ENCODE measurements at places on chromosomes 2 and 18. TPM values are rescaled to one million over a fixed set of nuclear protein-coding genes. Genes with fewer than 3 reads are reported as not detected.

DNA sequence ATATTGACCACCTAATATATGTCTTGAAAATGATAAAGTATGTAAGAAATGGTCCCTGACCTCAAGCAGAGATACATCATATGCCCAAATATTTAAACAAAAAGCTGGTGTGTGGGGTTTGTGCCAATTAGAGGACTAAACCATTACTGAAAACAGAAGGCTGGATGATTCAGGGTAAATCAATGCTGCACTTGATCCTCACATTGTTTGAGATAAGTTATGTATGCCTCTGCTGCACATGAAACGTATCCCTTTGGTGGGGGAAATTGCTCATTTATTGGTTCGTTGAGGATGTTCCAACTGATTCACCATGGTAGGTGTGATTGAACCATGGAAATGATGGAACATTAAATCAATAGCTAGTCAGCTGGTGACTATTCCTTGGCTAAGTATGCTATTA, 24.7 kb upstream of the DARS1 start:
- no peak for DNase-seq

GRCh38 chr18:69557282-69557681, 156.6 kb downstream of the DOK6 start:
- peak; percentile 10 for DNase-seq

DNA sequence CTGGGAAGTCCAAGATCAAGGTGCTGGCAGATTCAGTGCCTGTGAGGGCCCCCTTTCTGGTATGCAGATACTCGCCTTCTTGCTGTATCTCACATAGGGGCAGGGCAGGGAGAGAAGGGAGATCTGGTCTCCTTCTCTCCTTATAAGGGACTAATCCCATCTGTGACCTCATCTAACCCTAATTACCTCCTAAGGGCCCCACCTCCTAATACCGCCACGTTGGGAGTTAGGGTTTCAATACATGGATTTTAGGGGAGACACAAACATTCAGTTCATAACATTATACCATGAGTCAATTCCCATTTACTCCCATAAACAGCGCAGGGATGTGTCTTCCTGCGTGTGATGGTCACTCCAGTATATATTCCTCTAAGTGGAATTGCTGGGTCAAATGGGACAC, 73.8 kb upstream of the TXNDC2 start:
- DNase-seq, result no peak

GRCh38 chr2:115163572-115163971, 721.1 kb downstream of the DPP10 start:
- no peak for DNase-seq

DNA sequence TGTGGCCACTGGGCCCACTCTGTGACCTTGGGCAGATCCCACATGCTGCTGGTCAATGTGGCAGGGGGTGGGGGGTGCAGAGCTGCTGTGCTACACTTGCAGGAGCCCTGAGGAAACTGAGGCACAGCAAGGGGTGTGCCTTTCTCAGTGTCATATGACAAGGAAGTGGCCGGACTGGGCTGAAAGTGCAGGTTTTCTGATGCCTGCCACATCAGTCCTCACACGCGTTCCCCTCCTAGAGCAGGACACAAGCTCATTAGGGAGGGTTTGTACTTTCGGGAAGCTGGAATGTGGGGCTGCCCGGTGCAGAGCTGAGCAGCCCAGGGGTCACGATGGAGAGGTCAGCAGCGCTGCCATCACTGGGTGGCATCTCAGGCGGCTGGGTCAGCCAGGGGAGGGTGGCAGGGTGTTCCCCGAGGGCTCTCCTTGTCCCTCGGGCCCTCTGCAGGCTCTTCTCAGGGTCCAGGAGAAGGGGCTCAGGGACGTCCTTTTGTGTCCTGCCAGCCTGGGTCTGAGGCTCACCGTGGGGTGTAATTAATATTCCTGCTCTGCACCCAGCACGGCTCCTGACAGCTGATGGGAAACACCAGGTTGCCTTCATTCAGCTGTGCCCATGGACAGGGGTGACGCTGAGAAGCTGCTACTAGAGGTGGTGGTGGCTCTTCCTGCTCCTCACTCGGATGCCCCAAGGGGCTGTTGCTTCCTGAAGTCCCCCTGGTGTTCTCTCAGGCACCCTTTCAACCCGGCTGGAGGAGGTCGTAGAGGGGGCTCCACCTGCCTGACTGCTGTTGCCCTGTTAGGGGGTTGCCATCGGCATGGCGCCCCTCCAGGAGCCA, 62.1 kb upstream of the HDAC4 start:
- peak; percentile 27 for DNase-seq

GRCh38 chr18:53795061-53795460, 429.4 kb downstream of the MBD2 start:
- DNase-seq, result no peak

DNA sequence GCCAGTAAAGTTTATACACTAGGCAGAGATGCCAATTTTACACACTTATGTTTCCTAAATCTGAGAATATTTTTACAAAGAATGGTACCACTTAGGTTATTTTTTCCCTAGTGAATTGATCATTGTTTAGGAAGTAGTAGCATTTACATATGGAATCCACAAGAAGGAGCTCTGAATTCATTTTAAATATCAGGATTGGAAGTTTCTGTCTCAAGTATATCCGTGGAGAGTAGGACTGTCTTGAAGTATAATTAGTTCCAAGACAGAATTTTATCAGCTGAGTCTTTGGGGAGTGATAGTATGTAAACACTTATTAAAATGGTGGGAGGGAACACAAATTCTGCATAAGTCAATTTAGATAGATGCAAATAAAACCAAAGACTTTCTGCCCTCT, 82.3 kb upstream of the FAM98A start:
- DNase-seq, result peak; percentile 32

- no peak for DNase-seq
These were observed 314.7 kb upstream of the GULP1 start for GRCh38 chr2:187976986-187977333.

DNA sequence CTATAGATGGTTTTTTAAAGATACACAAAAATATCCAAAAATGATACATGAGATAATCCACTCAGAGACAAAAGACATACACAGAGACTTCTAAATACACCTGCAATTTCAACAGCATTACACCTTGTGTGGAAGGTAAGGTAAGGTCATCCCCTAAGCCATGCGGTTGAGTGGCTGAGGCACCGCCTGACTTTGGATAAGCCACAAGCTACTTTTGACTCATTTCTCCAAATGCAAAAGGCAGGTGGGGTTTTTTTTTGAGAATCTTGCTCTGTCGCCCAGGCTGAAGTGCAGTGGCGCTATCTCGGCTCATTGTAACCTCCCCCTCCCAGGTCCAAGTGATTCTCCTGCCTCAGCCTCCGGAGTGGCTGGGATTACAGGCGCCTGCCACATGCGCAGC, 13.1 kb downstream of the AP1S3 start:
- DNase-seq, result no peak

DNA sequence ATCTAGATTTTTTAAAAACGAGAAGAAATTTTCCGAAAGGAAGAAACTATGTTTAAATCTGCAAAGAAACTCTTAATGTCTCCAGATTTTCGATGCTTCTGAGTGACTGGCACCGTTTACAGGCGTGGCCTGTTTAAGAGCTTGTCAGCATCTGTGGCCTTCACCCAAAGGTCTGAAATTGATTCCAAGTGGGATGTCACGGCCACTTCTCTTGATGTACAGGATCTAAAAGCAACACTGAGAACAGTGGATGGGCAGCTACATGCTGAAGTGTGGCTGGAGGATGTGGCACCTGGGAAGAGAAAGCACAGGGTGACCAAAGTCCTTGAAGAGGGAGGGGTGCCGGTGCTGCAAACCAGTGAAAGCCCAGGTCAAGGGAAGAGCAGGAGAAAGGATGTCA, 28.0 kb downstream of the EMILIN2 start:
- no peak for DNase-seq

- DNase-seq, result no peak
These were observed 336.4 kb downstream of the EIPR1 start for GRCh38 chr2:3041246-3041645.

DNA sequence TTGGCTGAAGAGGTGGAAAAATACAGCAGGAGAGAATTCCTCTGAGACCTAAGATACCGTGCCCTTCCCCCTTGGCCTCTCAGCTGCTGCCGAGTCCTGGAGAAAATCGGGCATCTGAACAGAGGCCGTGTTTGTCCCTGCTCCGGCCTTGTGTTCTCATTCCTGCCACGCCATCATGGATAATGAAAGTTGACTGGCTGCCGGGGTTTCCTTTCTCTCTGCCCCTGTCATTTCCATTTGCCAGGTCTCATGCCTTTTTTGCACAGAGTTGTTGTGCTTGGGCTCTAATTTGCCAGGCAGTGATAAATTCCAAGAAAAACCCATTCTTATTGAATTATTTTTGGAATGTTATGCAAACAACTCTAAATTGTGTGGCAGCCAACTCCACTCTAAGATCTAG, 496.9 kb upstream of the TNP1 start:
- peak; percentile 87 for DNase-seq

GRCh38 chr18:8324343-8325065, 284.7 kb upstream of the RAB12 start:
- DNase-seq, result no peak

DNA sequence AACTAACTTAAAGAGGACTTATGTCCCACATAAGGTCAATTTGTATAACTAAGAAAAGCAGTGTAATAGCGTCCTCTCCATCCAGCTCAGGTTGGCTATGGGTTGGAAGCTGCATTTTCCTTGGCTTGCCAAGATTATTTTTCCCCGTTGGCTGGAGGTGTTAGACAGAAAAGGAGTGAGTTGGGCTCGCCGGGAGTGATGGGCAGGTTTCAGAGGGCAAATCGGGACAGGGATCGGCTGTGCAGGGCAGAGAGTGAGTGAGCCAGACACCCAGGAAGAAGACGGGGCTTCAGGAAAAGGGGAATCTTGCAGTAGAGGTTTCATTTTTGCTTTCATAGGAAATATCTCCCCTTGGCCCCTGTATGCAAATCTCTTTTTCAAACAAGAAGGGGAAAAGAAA, 41.5 kb upstream of the MAP3K20 start:
- DNase-seq, result no peak

GRCh38 chr2:23249348-23249747, 135.6 kb upstream of the KLHL29 start:
- DNase-seq, result peak; percentile 46

- no peak for DNase-seq
These were observed 195.9 kb downstream of the NEDD4L start for GRCh38 chr18:58239879-58240278.

DNA sequence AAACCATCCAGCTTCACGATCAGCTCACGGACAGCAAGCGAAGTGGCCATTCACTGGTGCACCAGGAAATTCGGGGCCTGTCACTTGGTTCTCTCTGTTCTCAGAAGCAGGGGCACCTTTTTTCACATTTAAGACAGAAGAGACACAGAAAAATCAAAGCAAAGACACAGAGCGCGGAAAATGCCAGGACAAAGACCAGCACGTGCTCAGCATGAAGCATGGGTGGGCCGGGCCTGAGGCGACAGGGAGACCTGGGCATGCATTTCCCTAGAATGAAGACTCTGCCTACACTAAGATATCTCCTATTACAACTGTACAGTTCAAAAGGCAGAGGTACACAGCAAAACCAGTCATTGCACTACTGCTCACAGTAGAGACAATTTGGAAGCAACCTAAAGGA, 117.4 kb upstream of the ID2 start:
- DNase-seq, result no peak

- DNase-seq, result peak; percentile 63
These were observed 894 bp downstream of the SMAD7 start for GRCh38 chr18:48949606-48950535.

- DNase-seq, result no peak
These were observed 129.1 kb downstream of the PIEZO2 start for GRCh38 chr18:11020161-11020853.

DNA sequence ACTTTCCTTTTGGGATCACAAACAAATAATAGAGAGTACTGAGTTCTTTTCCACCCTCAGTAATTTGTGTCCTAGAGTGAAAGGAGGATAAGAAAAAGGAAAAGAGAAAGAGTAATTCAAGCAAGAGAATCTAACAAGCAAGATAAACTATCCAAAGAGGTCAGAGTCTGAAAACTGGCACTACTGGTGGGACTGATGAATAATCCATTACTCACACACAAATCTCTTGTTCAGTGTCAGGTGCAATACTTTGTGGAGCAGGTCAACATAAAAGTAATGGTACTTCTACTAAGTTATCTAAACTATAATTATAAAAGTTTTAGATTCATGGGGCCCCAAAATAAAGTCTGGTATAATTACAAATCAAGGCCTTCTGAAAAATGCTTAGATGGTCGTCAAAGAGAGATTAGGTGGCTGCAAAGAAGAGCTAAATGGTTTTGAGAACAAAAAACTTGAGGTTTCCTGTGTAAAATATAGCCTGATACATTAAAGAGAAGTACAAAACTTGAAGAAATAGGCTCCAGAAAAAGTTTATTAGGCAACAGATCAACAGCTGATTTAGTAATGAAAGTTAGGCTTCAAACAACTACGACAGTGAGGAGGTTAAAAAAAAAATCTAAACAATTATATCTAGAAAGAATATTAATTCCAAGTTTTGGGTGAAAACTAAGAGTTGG, 109.4 kb downstream of the BAZ2B start:
- DNase-seq, result no peak

GRCh38 chr18:32439802-32440201, 30.9 kb downstream of the GAREM1 start:
- DNase-seq, result no peak

GRCh38 chr2:196963043-196963442, 36.5 kb upstream of the PGAP1 start:
- no peak for DNase-seq

DNA sequence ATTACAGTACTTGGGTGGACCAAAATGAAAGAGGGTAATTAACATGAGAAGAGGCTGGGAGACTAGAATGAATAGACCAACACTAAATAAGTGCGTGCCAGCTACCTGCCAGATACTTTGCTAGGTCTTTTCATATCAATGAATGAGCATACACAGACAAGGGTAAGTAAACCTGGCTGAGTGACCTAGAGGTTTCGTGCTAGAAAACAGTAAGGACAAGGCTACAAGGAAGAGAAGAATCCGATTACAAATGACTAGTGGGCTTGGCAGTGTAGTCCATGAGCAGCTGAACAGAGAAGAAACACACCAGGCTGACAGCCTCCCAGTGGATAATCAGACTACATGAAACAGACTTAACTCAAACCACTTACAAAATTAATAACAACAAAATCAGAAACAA, 64.6 kb downstream of the THADA start:
- no peak for DNase-seq

DNA sequence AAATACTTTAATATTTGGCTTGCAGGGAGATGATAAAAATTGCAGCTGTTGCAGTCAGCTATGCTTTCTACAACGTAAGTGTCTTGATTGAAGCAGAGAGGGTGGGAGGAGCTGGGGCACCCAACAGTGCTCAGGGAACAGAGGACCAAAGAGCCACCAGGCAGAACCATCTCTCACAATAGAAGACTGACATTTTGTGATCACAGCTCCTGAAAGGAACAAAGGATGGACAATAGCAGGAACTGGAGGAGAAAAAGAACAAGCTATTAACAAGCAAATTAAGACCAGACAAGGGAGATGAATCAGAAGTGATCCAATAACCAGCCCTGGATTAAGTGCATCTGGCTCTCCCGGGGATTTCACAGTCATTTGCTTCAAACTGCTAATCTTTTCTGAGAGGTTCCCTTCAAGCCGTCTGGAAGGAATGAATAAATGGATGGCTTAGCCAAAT, 65.7 kb upstream of the SMAD2 start:
- DNase-seq, result peak; percentile 59

The ADD2 gene
- total RNA-seq, result 2.8 TPM

The LAMA1 gene
- total RNA-seq, result 4.5 TPM

The SAG gene
- not detected for total RNA-seq

The OSBPL6 gene
- 12.0 TPM for total RNA-seq

The CGREF1 gene
- total RNA-seq, result 1.6 TPM

The ALK gene
- total RNA-seq, result 0.41 TPM

The GAREM1 gene
- total RNA-seq, result 14.0 TPM

The OR6B2 gene
- not detected for total RNA-seq

The POLE4 gene
- total RNA-seq, result 19.1 TPM

The AGXT gene
- total RNA-seq, result not detected

The MOCOS gene
- 0.31 TPM for total RNA-seq

The GAL3ST2 gene
- total RNA-seq, result not detected

The ZNF385B gene
- total RNA-seq, result 0.51 TPM

Data from tongue (tissue), 3 donors.